CD4-positive, alpha-beta T cell treated with Interleukin-10 for 1 hour (primary cell): ENCODE measurements at places on chromosomes 2 and 18.

DNA sequence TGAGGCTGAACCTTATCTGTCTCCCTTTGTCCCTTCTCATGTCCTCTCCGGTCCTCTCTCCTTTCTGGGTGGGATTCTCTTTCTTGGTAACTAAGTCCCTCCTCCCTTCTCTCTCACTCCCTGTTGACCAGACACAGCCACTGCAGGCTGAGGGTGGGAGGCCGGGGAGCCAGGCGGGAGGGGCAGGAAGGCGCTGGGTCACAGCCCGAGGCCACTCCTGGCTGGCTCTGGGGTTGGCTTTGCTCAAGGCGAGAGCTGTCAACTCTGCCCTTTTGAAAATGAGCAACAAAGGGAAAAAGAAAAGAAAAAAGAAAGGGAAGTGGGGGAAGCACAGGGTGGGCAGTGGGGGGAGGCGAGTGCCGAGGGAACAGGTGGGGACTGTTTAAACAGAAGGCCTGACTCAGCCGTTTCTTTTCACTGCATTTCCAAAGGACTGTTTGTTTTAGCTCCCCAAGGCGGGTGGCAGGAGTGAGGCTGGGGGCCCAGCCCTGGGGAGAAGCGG is 70.5 kb upstream of the IGFBP5 start:
- DNase-seq = no peak

GRCh38 chr2:86039178-86039962 is 66.3 kb downstream of the POLR1A start:
- no peak for DNase-seq

- DNase-seq = no peak
These were observed 132.6 kb downstream of the ACTR3 start for GRCh38 chr2:114022360-114023085.

- no peak for DNase-seq
These were observed 38.2 kb upstream of the ACTR3 start for GRCh38 chr2:113851640-113852039.

- DNase-seq = no peak
These were observed 2.2 kb downstream of the SIX3 start for GRCh38 chr2:44943693-44944101.

DNA sequence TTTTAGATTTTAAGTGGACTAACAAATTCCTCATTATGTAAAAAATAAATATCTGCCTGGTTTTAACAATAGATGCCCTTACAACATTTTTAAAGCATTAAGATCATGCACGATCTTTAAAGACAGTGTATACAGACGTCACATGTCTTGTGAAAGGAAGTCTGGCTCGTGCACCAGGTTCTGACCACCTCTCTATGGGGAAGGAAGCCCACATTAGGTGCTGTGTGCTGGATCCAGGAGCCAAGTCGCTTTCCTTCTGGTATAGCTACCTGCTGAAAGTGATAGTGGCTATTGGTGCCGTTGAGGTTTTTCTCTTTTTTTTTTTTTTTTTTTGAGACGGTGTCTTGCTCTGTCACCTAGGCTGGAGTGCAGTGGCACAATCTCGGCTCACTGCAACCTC is 116.5 kb downstream of the NCK2 start:
- DNase-seq = peak; percentile 47

GRCh38 chr18:10286580-10287150 is 167.8 kb upstream of the APCDD1 start:
- DNase-seq = no peak

DNA sequence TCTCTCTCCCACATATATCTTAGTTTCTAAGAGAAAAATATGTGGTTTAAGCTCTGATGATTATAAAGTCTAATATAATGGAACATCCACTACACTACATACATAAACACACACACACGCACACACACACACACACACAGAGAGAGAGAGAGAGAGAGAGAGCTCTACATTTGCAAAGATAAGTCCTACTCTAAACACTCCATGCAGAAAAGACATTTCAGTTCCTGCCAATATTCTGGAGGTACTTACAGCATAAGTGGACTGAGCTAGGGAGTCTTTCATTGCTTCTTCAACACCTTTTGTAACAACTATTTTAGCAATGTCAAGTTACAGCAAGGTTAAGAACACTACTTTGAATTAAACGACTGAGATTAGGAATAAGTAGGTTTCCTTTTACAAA is 80.1 kb downstream of the FIGN start:
- DNase-seq = no peak

- no peak for DNase-seq
These were observed 16.9 kb downstream of the STEAP3 start for GRCh38 chr2:119240311-119241204.

- no peak for DNase-seq
These were observed 74.3 kb downstream of the PTGR3 start for GRCh38 chr18:75134611-75134975.

GRCh38 chr2:172249986-172250385 is 147.3 kb upstream of the DLX2 start:
- DNase-seq = no peak

- no peak for DNase-seq
These were observed 114.2 kb downstream of the RBMS1 start for GRCh38 chr2:160379399-160379798.

DNA sequence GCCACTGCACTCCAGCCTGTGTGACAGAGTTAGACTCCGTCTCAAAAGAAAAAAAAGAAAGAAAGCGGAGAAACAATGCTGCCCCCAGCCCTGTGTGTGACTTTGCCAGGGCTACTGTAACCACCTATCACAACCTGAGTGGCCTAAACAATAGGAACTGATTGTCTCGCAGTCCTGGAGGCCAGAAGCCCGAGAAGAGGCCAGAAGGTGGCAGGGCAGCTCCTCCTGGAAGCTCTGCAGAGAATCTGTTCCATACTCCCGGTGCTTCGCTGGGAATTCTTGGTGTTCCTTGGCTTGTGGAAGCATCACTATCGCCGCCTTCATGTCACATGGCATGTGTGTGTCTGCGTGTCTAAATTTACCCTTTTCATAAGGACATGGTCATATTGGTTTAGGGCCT is 14.4 kb upstream of the RAB17 start:
- DNase-seq = no peak

- no peak for DNase-seq
These were observed 904 bp upstream of the SFXN5 start for GRCh38 chr2:73072416-73072815.

DNA sequence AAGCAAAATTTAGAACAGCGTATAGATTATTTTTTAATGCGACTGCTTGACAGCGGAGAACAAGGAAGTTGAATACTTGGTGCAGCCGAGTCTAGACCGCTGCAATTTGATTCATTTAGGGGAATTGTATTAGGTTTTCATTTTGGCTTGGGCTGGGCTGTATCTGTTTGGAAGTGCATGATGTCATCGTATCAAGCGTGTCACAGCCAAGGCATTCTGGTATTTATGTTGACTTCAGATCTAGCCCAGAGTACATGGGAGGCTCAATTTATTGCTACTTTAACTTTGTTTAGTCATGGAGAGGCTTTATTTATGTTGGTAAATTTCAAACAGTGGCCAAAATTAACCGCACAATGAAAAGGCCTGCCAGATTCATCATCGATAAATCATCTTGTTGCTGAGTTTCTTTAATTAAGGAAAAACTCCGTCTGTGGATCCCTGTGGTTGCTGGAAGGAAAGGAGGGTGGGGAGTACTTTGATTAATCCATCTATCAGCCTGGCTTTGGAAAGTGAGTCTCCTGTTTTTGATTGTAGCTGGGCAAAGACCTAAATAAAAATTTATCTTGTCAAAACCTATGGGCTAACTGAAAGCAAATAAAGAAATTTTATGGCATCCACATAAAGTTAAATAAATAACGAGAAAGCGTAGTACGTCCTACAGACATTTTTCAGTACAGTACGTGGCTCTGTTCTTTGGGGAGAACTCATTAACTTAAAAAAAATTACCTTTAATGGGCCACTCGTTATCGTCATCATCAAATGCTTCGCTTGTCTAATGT is 230.4 kb upstream of the SPRED2 start:
- DNase-seq = no peak

GRCh38 chr2:161709428-161709827 is 85.2 kb downstream of the SLC4A10 start:
- no peak for DNase-seq

- no peak for DNase-seq
These were observed 35.1 kb downstream of the THAP4 start for GRCh38 chr2:241601841-241602240.

- DNase-seq = no peak
These were observed 72.2 kb downstream of the HDAC4 start for GRCh38 chr2:239328351-239329191.

- peak; percentile 28 for DNase-seq
These were observed 90.2 kb downstream of the EHD3 start for GRCh38 chr2:31324016-31324633.

DNA sequence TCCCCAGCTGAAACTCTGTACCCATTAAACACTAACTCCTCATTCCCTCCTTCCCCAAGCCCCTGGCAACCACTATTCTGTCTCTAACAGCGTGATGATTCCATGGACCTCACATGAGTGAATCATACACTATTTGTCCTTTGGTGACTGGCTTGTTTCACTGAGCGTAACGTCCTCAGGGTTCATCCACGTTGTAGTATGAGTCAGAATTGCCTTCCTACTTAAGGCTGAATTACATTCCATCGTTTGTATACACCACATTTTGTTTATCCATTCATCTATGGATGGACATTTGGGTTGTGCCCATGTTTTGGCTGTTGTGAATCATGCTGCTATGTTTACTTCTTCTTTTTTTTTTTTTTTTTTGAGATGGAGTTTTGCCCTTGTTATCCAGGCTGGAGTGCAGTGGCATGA is 19.6 kb upstream of the CABLES1 start:
- DNase-seq = no peak

- DNase-seq = no peak
These were observed 1336.5 kb upstream of the SLC39A10 start for GRCh38 chr2:194320520-194320919.
